ENCODE measurements at places on chromosomes 5 and 9. TPM values are rescaled to one million over a fixed set of nuclear protein-coding genes. Genes with fewer than 3 reads are reported as not detected.

Gene PCDHGA6
- total RNA-seq, result 0.36 TPM

Gene DTWD2
- 8.8 TPM for total RNA-seq

Gene ZNF879
- 2.4 TPM for total RNA-seq

Gene RNF208
- total RNA-seq, result 1.5 TPM

Gene ATOSB
- 14.0 TPM for total RNA-seq

Gene AHRR
- 0.29 TPM for total RNA-seq

Gene CCDC152
- total RNA-seq, result 2.7 TPM

Gene HOMER1
- 5.4 TPM for total RNA-seq

Gene TTC16
- total RNA-seq, result not detected

Gene PDCD1LG2
- 12.4 TPM for total RNA-seq

Gene TEX48
- not detected for total RNA-seq

Gene FOXD4L6
- total RNA-seq, result not detected

Gene PCDHB14
- 0.23 TPM for total RNA-seq

Gene C9orf153
- total RNA-seq, result not detected

Gene RANBP3L
- total RNA-seq, result not detected

Gene TMEFF1
- total RNA-seq, result 3.5 TPM

Gene GMCL2
- total RNA-seq, result not detected

Gene APBA1
- total RNA-seq, result 0.29 TPM

Gene HAVCR1
- 25.8 TPM for total RNA-seq

Gene FAM169A
- total RNA-seq, result 11.1 TPM

Gene OBP2B
- total RNA-seq, result not detected

Gene CRB2
- 0.14 TPM for total RNA-seq

Gene DRD1
- total RNA-seq, result not detected

Gene PRR7
- 30.9 TPM for total RNA-seq

Gene FOXD4L4
- not detected for total RNA-seq

Gene LECT2
- not detected for total RNA-seq
